Osteoblast (primary cell): ENCODE measurements at places on chromosomes 6 and 20. TPM values are rescaled to one million over a fixed set of nuclear protein-coding genes. Genes with fewer than 3 reads are reported as not detected.

The TRMT6 gene
- total RNA-seq = 5.4 and 5.9 TPM in 2 replicates

GRCh38 chr6:154950979-154951344, 44.2 kb upstream of the TIAM2 start:
- DNase-seq = no peak

The TTI1 gene
- total RNA-seq = 14.4 and 14.8 TPM in 2 replicates

GRCh38 chr6:149087898-149088297, 229.6 kb upstream of the TAB2 start:
- no peak for DNase-seq

The MICB gene
- 12.7 and 14.1 TPM in 2 replicates for total RNA-seq

- no peak for DNase-seq
Measured at GRCh38 chr6:96942676-96943075, 18.1 kb downstream of the KLHL32 start.

- DNase-seq = no peak
Measured at GRCh38 chr6:121305957-121306607, 28.2 kb downstream of the TBC1D32 start.

DNA sequence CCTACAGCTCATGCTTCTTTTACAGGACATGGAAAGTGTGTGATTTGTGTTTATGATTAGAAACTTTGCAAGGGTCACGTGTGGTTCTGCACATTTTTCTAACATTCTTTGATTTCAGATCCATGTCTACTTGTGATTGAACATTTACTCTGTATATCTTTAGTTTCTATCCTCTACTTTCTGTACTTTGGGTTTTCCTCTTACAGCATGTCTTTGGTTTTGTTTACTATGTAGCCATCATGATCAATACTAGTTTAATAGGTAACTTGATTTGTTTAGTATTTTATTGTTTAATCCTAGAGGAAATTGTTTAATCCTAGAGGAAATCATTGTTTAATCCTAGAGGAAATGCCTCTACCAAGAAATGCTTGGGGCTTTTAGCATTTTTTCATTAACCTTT, 41.8 kb downstream of the XRN2 start:
- DNase-seq = no peak
